ELR (cell line): ENCODE measurements at places on chromosomes 13 and 19.
A peak's percentile ranks its signal among the peaks of the same experiment; 100 is the strongest.

DNA sequence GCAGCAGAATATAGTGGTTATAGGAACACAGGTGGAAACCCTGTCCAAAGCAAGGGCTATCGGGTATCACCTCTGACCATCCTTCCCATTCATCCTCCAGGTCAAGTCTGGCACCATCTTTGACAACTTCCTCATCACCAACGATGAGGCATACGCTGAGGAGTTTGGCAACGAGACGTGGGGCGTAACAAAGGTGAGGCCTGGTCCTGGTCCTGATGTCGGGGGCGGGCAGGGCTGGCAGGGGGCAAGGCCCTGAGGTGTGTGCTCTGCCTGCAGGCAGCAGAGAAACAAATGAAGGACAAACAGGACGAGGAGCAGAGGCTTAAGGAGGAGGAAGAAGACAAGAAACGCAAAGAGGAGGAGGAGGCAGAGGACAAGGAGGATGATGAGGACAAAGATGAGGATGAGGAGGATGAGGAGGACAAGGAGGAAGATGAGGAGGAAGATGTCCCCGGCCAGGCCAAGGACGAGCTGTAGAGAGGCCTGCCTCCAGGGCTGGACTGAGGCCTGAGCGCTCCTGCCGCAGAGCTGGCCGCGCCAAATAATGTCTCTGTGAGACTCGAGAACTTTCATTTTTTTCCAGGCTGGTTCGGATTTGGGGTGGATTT lies 2.1 kb upstream of the RAD23A start:
- no peak for DNase-seq

- DNase-seq: no peak
These were observed 11.1 kb upstream of the VSTM2B start for GRCh38 chr19:29514525-29515232.

DNA sequence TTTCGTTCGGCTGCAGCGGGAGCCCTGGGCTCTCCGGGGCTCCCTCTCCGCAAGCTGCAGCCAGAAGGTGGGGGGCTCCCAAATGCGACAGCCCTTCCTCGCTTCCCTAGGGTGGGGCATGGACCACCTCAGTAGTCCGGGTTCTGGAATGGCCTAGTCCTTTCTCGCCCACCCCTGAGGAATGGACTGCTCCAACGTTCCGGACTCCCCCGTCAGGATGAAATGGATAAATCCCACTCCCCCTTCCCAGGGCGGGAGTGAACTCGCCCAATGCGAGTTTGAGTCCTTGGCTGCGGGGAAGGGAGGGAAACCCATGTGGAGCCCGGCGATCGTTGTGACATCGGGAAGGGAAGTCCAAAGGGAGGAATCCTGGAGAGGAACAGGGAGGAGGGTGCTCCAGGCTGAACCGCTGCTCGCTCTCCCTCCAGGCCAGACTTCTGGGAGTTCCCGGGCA lies 5.5 kb downstream of the HRC start:
- DNase-seq: peak; percentile 87

GRCh38 chr13:102881819-102882686 lies 36.2 kb downstream of the ERCC5 start:
- DNase-seq: no peak

DNA sequence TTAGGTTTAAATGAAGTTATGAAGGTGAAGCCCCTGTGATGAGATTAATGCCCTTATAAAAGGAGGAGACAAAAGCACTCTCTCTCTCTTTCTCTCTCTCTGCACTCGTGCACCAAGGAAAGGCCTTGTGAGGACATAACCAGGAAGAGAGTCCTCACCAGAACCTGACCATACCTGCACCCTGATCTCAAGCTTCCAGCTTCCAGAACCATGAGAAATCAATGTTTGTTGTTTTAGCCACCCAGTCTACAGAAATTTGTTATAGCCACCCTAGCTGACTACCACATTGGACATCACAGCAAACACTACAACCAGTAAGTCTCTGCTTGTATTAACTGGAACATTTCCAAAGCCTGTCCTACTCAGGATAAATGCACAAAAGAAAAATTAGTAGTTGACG lies 34.7 kb upstream of the WDFY2 start:
- DNase-seq: no peak

DNA sequence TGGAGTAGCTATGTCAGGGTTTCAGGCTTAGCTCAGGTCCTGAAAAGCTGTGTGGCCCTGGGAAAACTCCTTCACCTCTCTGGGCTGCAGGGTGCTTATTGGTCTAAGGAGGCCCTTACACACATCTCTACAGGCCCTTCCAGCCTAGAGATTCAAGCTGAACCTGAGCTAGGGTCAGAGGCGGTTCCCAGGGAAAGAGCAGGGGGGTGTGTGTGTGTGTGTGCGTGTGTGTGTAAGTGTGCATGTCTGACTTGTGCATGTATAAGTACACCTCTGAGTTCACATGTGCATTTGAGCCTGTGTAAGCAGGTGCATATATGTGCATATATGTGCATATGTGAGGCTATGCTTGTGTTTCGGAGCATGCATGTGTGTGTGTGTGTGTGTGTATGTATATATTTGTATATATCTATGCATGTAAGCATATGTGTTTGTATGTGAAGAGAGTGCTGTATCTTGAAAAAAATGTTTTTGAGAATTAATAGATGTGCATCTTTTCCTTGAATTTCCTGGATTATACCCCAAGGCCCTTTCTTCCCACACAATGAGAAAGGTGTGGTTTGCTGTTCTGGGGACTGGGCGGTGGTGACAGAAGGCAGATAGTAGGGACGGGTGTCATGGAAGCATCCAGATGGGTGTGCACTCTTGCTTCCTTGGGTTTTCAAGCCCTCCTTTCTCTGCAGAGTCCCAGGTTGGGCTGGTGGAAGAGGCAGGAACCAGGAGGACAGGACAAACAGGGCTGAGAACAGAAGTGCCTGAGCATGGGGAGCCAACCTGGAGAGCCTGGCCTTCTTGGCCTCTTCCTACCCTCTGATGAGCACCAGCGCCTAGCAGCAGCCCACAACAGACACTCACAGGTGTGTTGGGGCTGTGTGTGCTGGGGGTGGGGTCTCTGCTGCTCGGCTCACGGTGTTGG lies 150.3 kb upstream of the TSHZ3 start:
- DNase-seq: no peak

DNA sequence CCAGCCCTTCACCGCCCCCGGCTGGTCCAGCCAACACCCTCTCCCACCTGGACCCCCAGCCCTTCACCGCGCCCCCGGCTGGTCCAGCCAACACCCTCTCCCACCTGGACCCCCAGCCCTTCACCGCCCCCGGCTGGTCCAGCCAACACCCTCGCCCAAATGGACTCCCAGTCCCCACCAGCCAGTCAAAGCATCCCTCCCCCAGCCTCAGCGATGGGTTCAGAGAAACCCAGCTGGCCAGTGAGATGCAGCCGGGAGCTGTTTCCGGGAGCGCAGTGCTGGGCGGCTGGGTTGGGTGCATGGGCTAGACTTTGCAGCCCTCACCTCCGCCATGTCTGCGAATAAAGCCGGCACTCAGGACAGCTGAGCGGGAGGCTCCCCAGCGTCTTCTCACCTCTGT lies 6.5 kb upstream of the CDC34 start:
- DNase-seq: no peak

GRCh38 chr19:56991912-56992311 lies 127.9 kb upstream of the USP29 start:
- no peak for DNase-seq

DNA sequence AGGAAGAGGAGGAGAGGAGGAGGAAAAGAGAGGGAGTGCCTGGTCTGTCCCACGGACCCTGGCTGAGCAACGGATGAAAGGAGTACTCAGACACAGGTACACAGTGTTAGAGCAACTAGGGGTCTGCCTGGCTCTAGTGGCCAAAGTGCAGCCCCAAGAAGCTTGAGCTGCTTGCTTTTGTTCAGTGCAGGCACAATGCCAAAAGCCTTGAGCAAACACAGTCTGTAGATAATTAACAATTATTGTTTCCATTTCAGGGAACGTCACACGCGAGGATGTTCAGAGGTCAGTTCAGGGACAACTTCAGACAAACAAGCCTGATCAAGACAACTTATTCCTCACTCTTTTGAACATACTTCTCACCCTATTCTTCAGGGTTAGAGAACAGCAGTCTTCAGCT lies 32.2 kb upstream of the ZNF726 start:
- DNase-seq: no peak

- no peak for DNase-seq
These were observed 7.0 kb downstream of the SLC1A6 start for GRCh38 chr19:14972676-14973075.

DNA sequence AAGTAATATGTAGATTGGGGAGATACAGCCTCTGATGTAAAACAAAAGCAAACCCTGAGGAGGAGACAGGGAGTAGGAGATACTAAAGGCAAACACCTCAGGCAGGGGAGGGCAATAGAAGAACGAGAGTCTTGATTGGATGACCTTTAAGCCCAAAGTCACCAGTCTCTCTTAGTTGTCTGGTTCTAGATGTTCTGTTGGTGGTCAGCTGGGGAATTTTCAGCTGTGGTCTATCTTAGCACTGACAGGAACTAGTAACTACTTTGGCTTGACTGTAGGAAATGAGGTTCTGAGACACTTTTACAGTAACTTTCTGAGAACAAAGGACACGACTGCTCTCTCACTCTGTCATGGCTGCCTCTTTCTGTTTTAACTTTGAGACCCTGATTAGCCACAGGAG lies 290.7 kb upstream of the MIR17HG start:
- DNase-seq: no peak

DNA sequence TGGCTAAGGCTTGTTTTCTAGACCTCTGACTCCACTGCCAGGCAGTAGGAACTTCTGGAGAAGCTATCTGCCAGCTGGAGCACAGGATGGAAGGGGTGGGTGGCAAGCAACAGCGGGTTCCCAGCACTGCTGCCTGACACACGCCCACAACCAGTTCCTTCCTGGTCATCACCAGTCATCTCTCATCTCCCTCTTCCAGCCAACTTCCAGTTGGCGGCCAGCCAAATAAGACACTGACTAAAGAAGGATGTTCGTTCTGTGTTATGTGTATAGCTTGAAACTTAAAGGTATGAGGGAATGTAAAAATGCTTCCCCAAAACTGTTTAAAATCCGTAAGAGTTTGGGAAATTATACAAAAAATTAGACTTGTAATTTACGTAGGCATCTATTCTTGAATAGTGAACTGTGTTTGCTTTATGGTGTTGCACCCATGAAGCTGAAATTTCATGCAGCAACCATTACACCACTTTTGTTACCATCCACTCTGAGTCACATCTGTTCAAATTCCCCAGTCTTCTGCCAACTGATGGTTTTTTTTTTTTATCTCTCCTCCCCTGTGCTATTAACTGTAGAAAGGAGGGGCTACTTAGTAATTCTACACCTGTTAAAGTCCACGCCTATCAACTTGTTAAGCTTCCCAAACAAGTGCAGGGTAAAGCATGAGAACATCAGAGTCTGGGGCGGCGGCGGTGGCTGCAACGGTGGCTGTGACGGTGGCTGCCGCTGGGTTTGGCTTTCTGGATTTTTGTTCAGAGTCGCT lies 86.2 kb upstream of the FRY start:
- DNase-seq: peak; percentile 55

GRCh38 chr19:6261883-6262282 lies 17.9 kb downstream of the MLLT1 start:
- no peak for DNase-seq

- DNase-seq: peak; percentile 67
These were observed 979 bp downstream of the AKAP8 start for GRCh38 chr19:15378534-15379082.
